ENCODE measurements at places on chromosomes 3 and 15.

DNA sequence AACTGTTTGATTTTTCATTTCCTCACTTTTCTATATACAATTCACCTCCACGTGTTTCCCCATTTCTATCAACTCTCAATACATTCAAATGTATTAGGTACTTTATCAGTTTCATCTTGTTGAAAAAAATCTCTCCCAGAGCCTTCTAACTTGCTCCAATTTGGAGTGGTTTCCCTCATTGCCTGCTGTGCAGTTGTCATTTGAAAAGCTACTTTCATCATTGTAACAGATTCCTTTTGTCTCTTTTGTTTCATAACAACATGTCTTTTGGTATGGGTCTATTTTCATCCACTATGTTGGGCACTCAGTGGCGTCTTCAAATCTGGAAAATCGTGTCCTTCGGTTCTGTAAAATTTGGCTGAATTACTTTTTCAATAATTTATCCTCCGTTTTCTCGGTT is 75.0 kb downstream of the NR2E3 start:
- DNase-seq: no peak

DNA sequence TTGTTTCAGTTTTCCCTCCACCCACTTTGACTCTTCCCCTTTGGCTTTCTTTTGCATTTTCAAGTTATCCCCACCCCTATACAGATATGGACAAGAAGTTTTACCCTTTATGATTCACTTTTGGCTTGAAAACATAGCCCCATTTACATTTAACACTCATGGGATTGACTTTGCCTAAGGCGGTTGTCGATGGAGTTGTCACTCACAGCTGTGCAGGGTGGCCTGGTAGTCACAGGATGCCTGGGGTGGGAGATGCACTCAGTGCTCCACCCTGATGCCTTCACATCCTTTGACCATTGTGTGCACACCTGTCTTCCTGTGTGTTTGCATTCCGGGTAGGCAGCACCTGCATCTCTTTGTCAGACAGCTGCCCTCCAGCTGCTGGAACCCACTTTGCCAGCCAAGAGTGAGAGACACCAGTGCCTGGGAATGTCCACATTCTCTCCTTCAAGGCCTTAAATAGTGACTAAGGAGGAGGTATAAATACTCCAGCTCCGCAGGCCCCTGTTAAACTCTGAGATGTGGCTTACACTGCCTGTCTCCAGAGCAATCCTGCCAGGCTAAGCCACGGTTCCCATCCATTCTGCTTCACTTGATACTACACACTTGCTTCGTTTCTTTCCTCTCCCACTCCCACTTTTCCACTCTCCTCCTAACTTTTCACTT is 191.5 kb upstream of the SLC24A5 start:
- DNase-seq: no peak

GRCh38 chr3:52118156-52118875 is 35.9 kb downstream of the POC1A start:
- DNase-seq: no peak

- DNase-seq: peak; percentile 56
Measured at GRCh38 chr3:127525373-127525772, 65.2 kb downstream of the TPRA1 start.

DNA sequence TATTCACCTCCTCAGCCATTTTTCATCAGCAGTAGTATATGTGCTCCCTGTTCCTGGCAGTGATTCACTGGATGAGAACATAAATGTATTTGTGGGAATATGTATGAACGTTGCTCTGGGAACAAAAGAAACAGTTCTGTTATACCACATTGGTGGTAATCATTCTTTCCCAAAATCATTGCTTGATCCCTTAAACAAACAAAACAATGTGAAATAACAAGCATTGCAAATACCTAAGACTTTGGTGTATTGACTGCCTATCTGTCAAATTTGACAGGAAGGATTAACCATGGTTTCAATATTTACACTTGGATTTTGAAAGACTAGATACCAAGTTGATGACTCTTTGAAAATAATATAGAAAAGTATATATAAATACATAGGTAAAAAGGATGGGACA is 284.1 kb downstream of the FHIT start:
- DNase-seq: no peak

DNA sequence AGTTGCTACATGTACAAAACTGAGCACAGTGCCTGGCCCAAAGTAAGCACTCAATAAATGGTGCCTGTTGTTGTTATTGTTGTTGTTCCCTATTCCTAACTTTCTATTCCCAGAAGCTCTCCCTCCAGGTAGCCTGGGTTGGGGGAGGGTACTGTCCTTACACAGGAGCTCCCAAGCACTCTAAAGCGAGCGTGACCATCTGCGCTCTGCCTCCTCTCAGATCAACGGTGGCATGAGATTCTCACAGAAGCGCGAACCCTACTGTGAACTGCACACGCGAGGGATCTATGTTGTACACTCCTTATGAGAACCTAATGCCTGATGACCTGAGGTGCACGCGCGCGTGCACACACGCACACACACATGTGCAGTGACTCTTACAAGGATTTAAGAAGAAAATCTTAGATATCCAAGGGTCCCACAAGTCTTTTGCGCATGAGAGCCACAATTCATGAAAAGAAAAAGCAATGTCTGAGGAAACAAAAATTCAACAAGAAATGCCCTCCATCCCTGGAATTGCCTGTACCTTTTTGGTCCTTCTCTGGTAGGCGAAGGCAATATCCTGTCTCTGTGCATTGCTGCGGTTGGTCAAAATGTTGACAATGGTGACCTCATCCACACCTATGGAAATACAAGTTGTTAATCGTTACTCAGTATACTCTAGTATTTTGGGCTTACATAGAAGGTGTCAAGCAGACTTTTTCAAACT is 33.7 kb downstream of the ANXA2 start:
- DNase-seq: peak; percentile 27

- DNase-seq: peak; percentile 78
Measured at GRCh38 chr3:133962849-133963248, 66.9 kb downstream of the SLCO2A1 start.

DNA sequence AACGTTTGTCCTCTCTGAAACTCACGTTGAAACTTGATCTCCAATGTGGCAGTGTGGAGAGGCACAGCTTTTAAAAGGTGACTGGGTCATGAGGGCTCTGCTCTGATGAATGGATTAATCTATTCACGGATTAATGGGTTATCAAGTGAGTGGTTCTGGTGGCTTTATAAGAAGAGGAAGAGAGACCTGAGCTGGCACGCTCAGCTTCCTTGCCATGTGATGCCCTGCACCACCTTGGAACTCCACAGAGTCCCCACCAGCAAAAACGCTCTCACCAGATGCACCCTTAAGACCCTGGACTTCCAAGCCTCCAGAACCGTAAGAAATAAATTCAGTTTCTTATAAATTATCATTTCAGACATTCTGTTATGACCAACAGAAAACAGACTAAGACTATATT is 2.6 kb downstream of the PPP1R2 start:
- DNase-seq: no peak

- DNase-seq: peak; percentile 67
Measured at GRCh38 chr15:63044645-63045464, 2.3 kb downstream of the TPM1 start.

GRCh38 chr3:189040656-189041335 is 131.0 kb upstream of the TPRG1 start:
- no peak for DNase-seq

GRCh38 chr15:59892985-59893384 is 111.1 kb upstream of the FOXB1 start:
- peak; percentile 18 for DNase-seq

- DNase-seq: peak; percentile 52
Measured at GRCh38 chr3:48634661-48635221, 520 bp downstream of the SLC26A6 start.

DNA sequence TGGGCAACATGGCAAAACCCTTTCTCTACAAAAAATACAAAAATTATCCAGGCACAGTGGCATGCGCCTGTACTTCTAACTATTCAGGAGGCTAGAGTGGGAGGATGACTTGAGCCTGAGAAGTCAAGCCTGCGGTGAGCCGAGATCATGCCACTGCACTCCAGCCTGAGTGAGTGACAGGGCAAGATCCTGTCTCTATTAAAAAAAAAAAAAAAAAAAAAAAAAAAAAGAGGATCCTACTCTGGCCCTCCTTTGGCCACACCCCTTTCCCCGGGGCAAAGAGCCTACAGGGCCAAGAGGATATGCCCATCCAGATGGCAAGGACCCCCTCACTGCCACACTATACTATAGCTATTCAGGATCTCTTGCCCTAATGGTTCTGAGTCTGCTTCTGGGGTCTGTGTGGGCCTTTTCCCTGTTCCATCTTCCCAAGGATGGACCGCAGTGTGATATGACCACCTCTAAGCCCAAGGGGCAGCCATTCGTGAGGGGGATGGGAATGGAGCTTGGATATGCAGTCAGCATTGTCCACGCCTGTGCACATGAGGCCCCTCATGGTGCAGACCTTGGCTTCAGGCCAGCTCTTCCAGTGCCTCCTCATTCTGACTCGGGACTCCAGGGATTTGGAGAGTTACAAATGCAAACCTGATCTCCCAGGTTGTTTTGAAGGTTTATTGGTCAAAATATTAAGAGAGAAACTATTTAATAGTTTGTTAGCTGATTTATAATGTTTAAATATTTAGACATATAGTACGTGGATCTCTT is 7.3 kb downstream of the TYRO3 start:
- no peak for DNase-seq

DNA sequence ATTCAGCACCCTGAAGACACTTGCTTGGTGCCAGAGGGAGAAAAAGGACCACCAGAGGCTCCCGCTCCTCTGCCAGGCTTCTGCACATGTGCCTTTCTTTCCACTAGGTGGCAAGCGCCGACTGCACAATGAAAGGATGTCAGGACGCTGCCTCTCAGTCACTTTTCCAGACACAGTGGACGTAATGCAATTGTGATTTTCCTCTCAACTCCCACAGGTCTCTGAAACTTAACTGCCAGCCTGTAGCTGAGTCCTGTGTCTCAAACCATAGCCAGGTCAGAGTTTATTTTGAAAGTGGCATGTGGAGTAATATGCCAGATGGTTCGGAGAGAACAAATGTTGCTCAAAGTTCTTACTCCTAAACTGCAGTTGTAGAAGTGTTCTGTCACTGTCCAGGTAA is 162.9 kb downstream of the ITPR1 start:
- peak; percentile 79 for DNase-seq

GRCh38 chr15:87850916-87851315 is 405.6 kb downstream of the NTRK3 start:
- DNase-seq: peak; percentile 18

DNA sequence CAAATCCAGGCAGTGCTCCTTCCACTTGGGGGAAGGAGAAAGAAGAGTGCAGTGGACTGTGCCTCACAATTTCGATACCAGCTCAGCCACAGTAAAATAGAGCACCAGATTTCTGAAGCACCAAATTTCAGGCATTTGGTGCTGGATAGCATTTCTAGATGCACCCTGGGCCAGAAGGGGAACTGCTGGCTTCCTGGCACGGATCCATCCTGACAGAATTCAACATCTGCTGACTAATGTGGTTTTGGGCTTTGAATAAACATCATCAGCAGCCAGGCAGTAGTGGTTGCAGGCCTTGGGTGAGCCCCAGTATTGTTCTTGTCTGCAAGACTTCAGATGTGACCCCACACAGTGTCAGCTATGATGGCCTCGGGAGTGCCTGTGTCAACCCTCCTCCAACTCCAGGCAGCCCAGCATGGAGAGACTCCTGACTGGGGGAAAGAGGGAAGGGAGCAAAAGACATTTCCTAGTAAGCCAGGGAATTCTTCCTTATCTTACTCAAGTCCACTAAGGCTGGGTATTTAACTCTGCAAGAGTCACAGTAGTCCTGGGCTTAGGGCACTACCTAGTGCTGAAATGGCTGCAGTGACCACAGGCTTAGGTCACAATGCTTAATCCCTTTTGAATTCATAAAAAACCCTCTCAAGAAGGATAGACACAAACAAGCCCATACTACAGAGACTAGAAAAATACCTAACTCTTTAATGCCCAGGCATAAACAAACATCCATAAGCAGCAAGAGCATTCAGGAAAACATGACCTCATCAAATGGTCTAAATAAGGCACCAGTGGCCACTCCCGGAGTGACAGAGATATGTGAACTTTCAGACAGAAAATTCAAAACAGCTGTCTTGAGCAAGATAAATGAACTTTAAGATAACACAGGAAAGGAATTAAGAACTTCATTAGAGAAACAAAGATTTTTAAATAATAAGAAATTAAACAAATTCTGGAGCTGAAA is 74.7 kb downstream of the SPATA16 start:
- peak; percentile 82 for DNase-seq

DNA sequence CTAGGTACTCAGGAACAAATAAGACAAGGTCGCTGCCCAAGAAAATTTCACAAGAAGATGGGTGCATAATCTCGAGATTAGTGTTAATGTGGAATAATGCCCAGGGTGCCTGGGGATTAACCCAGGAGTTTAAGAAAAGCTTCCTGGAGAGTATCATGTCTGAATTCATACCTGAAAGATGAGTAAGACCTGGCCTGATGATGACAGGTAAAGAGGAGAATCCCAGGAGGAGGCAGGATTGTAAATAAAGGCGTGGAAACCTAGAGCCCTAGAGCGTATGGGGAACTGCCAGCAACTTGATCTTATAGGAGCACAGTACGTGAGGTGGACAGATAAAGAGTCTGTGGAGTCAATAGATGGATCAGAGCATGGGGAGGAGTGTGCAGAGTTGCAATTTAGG is 43.0 kb downstream of the ARRDC4 start:
- DNase-seq: no peak

DNA sequence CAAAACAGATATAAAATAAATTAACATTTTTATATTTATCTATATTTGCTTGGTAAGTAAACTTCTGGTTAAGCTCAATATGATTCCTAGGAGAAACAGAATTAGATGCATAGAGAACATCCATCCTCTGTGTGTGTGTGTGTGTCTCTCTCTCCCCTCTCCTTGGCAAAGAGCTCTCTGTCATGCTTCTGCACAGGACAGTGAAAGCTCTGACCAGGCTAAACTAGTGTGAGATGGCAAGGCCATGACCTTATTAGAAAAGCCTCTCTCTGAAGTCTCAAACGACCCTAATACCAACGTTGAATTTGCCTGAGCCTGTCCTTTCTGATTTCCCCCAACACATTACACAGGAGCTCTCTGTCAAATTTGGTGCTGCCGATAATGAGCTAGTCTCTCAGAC is 746.0 kb downstream of the VGLL3 start:
- DNase-seq: no peak

GRCh38 chr3:100105501-100105900 is 8.8 kb downstream of the FILIP1L start:
- peak; percentile 49 for DNase-seq

GRCh38 chr15:64656508-64656907 is 118.9 kb downstream of the RBPMS2 start:
- no peak for DNase-seq

DNA sequence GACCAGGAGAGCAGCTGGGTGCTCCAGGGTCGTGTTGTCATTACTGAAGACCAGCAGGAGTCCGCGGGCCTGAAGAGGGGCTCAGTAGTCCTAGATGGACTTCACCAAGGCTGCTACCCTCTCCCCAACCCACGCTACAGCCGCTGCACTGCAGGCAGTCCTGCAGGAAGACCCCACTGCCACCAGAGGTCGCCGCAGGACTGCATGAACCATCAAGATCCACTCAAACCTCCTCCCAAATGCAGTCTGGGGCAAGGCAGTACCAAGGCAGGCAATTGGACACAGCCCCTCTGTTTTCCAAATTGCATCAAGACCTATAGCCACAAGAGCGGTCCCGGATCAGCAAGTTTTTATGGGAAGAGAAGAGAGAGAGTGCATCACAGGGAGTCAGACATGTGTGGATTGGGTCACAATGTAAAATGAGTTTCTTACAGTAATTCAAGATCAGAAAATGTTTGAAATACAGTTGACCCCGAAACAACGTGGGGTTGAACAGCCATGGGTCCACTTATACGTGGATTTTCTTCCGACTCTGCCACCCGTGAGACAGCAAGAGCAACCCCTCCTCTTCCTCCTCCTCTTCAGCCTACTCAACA is 46.7 kb downstream of the DZIP1L start:
- DNase-seq: peak; percentile 74

GRCh38 chr3:26997226-26997625 is 372.0 kb downstream of the NEK10 start:
- DNase-seq: no peak
